ENCODE measurements at places on chromosomes 16 and 17. TPM values are rescaled to one million over a fixed set of nuclear protein-coding genes. Genes with fewer than 3 reads are reported as not detected.

Gene SLC38A8
- not detected for total RNA-seq

Gene OR3A3
- total RNA-seq: not detected

Gene MYH3
- total RNA-seq: 5.4 TPM

Gene KCNJ12
- total RNA-seq: not detected

Gene ELMO3
- total RNA-seq: 3.0 TPM

Gene CLCN7
- total RNA-seq: 55.1 TPM

Gene GDPD1
- 3.0 TPM for total RNA-seq

GRCh38 chr17:14301279-14302090 is 604 bp downstream of the HS3ST3B1 start:
- peak; percentile 52 for DNase-seq

DNA sequence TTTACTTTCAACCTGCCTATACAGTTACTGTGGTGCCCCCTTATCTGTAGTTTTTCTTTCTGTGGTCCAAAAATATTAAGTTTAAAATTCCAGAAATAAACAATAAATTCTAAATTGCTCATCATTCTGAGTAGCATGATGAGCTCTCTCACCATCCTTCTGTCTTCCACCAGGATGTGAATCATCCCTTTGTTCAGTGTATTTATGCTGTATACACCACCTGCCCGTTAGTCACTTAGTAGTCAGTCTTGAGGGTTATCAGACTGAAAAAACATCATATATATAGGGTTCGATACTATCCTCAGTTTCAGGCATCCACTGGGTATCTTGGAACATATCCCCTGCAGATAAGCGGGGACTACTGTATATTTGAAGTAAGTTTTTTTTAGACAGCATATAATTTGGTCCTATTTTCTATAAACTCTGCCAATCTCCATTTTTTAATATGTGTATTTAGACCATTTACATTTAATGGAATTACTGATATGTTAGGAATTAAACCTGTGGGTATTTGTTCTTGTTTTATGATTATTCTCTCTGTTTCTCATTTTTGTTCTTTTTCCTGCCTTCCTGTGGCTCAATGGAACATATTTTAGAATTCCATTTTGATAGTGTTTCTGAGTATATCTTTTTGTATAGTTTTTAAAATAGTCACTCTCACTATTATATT is 31.0 kb downstream of the TBX21 start:
- DNase-seq: no peak

DNA sequence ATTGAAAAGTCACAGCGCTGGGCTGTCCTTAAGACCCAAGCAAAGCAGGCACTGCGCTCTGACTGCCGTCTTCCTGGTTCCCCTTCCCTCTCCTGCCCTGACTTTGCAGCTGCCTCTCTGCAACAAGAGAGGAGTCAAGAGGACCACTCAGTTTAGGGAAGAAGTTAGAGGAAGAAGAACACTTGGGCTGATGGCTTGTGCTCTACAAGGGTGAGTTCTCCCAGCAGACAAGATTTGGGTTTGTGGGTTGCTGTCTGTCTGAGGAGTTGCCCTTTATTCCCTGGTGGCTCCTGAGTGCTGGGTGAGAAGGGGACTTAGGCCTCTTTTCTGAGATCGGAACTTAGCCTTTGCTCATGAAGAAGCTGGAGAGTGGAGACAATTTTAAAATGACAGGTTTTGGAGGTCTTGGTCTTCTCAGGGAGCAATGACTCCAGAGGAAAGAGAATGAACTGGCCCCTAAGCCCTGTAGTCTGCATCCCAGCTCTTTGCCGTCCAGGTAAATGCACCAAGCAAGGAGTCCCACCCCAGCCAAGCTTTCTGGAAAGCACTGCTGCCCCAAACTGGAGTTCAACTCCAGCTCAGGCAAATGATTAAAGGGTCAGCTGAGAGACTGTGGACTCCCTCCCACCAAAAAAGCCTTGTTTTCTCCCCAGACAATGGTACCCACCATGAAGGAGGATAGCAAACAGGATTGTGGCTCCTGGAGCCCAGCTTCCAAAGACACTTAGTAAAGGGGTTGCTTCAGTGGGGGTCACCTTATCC is 2.7 kb upstream of the HOXB9 start:
- DNase-seq: no peak

- no peak for DNase-seq
Observed at GRCh38 chr17:17381446-17382064, 78.4 kb downstream of the NT5M start.

GRCh38 chr17:19706791-19707727 is 9.3 kb downstream of the SLC47A2 start:
- DNase-seq: no peak

DNA sequence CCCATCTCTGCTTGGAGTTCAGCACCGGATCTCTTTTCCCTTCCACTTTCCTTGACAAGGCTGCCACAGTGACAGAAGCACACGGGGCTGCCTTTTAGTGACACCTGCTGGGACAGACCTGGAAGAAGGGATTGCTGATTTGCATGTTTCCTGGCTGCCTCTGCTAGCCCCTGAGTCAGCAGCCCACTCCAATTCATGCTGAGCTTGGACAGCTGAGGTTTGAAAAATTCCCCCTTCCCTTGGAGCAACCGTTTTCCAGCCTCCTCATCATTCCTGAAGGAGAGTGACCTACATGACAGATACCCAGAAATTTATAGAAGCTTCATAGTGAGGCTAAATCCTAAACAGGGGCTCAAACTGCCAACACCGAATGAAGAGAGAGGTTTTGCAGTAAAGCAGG is 18.8 kb upstream of the RBL2 start:
- DNase-seq: no peak

- DNase-seq: no peak
Observed at GRCh38 chr17:14152721-14153120, 83.4 kb downstream of the COX10 start.

GRCh38 chr17:79546386-79546785 is 64.5 kb downstream of the RBFOX3 start:
- no peak for DNase-seq

GRCh38 chr17:3904501-3904900 is 11.6 kb upstream of the CAMKK1 start:
- DNase-seq: no peak

DNA sequence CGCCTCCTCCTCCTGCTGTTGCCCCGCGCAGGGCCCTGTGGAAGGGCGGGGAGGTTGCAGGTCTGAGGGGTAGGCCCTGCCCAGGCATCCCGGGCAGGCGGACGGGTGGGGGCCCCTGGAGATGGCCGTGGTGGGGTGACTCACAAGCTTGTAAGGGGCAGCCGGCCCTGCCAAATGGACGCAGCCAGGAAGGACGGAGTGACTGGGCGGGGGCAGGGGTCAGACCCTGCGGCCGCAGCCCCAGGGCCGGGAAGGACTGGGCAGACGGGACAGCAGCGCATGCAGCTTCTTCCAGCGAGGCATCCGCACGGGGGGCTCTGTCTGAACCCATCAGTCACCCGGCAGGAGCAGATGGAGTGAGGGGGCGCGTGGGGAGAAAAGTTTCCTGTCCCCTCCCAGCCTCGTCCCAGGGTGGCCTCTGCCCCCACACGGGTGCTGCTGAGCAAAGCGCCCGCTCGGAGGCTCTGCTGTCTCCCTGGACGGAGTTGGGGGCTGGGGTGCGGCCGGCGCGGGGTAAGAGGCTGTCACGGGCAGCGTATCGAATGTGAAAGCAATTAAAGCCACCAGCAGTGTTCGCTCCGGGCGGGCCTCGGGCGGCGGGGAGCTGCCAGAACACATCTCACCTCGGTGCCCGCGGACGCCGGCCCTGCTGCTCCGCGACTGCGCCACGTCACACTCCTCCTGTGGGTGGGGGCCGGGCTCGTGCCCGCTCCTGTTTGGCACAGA is 5.4 kb upstream of the PRR35 start:
- no peak for DNase-seq

GRCh38 chr16:84992717-84993075 is 18.6 kb downstream of the ZDHHC7 start:
- no peak for DNase-seq

- DNase-seq: no peak
Observed at GRCh38 chr17:927611-928461, 51.7 kb downstream of the NXN start.

GRCh38 chr16:70770626-70771552 is 30.1 kb downstream of the VAC14 start:
- DNase-seq: peak; percentile 73

- DNase-seq: no peak
Observed at GRCh38 chr17:48719642-48720265, 2.6 kb downstream of the PRAC1 start.

- peak; percentile 52 for DNase-seq
Observed at GRCh38 chr16:80027007-80027965, 426.7 kb upstream of the MAF start.

DNA sequence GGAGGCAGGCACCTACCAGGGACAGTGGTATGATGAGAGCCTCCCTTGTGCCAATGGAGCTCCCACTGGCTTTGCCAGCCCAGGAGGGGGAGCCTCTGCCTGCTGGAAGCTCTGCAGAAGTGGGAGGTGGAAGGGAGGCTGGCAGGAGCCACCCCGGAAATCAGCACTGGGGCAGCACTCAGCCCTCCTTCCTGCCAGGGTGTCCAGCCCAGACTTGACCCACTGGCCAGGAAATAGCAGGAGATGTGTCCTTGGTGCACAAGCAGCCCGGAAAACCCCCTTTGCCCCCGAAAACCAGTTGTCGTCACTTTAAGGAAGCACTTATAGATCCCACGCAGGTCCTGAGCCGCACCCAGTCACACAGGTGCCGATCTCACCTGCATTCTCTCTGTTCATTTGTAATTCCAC is 49.3 kb upstream of the CACNG4 start:
- DNase-seq: no peak

DNA sequence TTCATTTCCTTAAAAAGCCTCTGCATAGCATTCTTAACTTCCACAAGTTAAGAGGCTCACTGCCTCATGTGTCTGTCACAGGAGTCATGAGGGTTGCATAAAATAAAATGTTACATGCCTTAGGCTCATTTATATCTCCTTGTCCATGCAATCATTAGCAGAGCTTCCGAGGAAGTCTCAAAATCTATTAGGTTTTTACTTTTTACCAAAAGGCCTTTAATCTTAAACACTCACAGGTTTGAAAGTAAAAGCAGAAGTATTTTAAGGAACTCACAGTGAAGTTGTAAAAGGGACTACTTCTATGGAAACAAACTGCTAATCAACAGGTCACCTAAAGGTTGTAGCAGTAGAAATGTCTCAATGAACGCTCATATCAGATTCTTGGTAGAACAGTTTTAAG is 5.2 kb upstream of the ATP6V0A1 start:
- DNase-seq: no peak

DNA sequence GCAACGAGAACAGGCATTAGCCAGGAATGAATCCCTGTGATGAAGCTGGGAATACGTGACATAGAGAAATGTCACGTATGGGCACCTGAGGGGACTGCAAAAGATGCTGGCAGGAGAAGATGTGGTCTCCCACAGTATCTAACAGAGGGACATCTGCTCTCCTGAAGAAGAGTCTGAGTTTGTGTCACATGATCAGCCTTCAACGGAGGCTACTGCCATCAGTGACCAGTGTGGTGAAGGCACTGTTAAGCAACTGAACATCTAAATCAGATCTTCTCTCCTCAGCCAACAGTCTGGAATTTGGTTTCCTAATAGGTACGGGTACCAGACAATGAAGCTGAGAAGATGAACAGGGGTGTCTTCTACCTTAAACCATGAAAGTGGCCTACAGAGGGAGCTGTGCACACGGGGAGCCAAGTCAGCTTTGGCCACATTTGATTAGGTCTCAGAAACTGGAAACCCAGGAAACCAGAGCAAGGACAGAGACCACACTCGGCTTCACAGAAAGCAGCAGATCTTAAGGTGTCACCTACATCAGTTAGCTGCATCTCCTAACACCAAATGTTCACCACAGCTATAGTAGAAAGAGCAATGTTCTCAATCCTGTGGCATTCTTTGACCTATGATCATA is 41.8 kb downstream of the BRD7 start:
- DNase-seq: peak; percentile 82
